ENCODE measurements at places on chromosomes 2 and 18.

DNA sequence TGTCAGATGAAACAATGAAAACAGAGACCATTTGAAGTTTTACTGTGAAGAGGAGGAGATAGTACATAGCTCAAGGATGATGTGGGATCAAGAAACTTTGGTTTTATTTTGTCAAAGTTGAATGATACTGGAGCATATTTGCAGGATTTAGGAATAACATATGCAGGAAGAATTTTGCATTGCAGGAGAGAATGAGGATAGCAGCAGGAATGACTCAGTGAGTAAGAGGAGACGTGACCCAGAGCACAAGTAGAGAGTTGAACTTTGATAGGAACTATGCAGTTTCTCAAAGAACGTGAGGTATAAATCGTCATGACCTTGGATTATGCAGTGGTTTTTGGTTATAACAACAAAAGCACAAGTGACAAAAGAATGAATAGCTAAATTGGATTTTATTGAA is 47.7 kb downstream of the MAPRE2 start:
- DNase-seq, result no peak

DNA sequence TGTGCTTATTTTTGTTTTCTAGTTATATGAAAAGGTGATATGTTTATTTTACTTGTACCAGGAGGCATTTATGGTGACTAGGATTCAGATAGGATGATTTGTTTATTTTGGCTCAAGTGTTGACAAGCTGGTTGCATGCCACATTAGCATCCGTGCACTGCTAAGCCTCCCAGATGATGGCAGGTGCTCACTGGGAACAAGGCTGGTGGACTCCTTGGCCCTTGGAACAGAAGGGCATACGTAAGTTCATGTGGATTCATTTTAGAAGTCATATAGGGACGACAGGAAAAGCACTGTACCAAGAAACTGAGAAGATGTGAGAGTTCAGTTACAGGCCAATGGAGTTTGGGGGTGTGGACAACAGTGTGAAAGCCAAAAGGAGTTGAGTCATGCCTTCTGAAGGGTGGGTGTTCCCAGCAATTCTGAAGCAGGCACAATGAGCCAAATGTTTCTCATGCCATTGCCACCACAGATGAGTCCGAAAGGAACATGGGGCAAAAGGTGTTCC is 166.2 kb downstream of the PHLPP1 start:
- no peak for DNase-seq

- DNase-seq, result no peak
Measured at GRCh38 chr2:43340945-43341356, 114.5 kb upstream of the ZFP36L2 start.

GRCh38 chr2:73931531-73932500 is 5.1 kb downstream of the DGUOK start:
- no peak for DNase-seq

GRCh38 chr18:29523371-29523770 is 1346.4 kb upstream of the CDH2 start:
- DNase-seq, result no peak

DNA sequence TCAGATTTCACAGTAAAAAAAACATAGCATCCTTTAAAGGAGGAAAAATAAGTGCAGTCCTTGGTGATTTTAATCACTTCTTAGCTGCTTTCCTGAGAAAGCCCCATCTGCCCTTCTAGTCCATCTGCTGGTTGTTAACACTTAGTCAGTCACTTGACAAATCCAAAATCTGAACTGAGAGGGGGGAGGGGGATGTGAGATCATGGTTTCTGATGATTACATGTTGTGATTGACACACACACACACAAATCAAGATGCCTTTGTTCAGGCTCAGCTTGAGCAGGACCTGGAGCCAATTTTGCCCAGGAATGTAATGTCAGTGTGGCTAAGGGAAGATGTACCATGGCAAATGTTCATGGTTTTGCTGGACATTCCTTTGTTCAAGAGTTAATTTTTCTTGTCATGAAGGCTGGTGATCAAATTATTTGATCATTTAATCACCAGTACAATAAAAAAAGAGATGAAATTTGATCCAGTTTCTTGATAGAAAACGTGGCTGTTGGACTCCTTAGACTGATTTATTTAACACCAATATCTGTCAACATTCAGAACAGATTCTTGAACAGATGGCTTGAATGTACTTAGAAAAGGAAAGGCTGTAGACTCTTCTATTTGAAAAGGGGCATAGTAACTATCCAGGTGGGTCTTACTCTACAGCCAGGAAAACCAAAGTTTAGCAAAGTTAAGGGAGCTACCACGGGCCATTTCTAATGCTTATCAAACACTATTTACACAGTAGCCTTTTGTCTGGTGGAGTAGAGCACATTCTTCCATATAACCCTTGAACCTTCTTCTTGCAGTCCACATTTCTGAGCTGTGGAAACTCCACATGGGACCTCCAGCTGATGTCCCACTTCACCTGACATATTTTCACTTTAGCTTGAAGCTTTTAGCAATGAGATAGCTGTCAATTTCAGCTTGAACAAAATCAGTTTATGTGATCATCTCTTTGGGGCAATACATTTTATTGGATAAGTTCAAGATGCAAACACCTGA is 408.7 kb downstream of the PIK3C3 start:
- no peak for DNase-seq

DNA sequence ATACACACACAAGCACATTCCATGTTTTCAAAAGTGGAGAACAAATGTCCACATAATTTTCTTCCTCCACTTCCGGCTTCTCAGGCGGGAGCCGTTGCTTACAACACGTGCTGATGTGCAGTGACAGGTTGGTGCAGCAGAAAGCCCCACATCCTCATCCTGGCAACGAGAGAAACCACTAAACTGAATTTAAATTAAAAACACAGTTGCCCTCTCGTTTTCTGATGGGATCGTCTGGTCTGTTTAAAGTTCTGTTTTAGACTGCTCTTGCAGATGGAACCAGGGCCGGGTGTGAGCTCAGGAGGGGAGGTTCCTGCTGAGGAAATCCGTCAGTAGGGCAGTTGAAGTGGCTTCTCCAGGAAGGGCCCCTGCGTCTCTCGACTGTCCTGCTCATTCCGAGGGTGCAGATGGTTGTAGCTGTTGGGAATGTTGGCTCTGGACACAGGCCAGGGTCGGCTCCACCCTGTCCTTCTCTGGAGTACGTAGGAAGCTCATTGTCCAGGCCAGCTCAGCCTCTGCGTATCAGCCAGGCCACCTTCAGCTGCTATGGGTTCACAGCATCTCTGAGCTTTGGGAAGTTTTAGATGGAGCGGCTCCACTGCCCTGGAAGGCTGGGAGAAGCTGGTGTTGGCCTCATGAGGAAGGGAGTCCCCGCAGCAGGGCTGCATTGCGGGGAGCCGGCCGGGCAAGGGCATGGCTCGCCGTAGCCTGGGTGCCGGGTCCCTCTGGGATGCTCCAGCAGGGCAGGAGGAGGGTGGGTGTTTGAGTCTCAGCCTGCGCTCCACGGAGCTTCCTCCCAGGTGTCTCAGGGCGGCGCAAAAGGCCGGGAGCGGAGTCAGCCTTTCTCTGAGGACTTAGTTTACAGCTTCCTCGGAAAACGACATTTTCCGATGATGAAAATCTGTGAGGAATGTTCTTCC is 58.3 kb downstream of the NFATC1 start:
- no peak for DNase-seq

DNA sequence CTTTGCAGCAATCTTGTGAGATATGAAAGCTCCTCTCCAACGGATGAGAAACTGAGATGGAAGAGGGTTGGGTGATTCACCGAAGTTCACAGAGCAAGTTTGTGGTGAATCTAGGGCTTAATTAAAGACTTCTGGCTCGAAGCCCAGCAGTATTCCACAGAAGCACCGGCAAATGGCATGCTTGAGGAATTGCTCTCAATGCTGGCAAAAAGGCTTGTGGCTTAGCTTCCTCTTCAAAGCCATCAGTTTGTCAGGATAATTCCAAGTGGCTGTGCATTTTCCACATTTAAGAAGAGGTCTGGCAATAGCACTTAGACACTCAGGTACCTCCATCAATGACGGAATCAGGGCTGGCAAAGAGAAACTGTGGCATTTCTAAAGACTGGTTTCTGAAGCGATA is 98.7 kb upstream of the SLC66A3 start:
- DNase-seq, result no peak

DNA sequence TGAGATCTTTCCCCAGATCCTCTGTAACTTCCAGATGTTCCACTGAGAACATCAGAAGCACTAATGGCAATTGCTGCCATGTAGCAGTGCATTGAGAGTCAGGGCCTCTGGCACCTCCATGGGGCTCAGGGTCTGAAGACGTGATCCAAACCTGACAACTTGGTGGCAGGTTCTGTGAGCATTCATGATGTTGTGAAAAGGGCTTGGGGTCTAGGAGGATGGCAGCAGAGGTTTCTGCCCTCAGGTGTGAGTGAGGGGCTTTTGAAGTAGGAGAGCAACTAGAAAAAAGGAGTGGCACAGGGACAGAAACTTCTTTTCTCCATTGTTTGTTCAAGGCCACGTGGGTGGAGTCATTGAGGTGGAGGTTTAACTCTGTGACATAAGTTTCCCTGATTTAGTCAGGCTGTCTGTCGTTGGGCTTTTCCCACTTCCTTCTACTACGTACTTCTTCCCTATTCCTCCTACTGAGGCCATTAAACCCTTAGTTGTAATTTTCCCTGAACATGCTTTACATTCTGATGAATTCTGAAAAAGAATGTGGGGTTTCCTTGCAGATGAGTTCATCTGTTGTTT is 13.1 kb downstream of the CFLAR start:
- no peak for DNase-seq

All from stimulated activated CD4-positive, alpha-beta T cell treated with anti-CD3 and anti-CD28 coated beads, Interleukin-15, amount 100 ng/mL, for 1 hour (primary cell).